RCC 7860 (cell line): ENCODE measurements at places on chromosomes 2 and 18.

DNA sequence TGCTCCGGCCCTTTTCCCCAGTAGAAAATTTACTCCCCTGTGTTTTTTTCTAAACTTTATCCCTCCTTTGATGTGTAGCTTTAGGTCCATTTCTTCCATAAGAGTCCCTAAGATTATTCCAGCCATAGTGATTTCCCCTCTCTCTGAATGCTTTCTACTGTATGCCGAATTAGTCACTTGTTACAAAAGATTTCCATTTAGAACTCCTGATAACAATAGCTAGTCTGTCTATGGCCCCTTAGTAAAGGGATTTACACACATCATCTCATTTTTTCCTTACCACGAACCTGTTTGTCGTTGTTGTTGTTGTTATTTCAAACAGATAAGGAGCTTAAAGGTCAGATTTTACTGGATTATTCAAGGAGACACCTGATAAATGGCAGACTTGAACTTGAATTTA, 256.1 kb downstream of the PAX3 start:
- DNase-seq = no peak

DNA sequence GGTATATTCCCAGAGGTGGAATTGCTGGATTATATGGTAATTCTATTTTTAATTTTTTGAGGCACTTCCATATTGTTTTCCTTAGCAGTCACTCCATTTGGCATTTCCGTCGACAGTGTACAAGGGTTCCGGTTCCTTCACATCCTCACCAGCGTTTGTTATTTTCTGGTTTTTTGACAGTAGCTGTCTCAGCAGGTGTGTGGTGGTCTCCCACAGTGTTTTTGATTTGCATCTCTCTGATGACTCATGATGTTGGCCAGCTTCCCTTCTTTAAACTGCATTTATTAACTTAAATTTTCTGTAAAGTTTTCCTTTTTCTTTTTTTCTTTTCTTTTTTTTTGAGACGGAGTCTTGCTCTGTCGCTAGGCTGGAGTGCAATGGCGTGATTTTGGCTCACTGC, 19.7 kb downstream of the SH3BP4 start:
- no peak for DNase-seq

GRCh38 chr2:67015681-67016080, 381.5 kb upstream of the ETAA1 start:
- no peak for DNase-seq

- DNase-seq = no peak
These were observed 310.2 kb upstream of the GALNT5 start for GRCh38 chr2:156947261-156947660.

DNA sequence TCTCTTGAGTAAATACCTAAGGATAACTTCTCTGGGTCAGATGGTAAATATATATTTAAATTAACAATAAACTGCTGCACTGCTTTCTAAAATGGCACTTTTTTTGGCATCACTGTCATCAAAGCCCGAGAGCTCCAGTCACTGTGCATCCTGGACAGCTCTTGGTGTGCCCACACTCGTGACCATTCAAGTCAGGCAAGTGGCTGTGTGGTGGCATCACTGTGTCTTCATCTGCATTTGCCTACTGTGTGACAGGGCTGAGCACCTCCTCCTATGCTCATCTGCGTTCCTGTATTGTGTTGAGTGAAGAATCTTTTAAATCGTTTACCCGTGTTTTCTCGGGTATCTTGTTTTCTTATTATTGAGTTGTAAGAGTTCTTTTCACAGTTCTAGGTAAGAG, 568.1 kb upstream of the SALL3 start:
- DNase-seq = no peak

DNA sequence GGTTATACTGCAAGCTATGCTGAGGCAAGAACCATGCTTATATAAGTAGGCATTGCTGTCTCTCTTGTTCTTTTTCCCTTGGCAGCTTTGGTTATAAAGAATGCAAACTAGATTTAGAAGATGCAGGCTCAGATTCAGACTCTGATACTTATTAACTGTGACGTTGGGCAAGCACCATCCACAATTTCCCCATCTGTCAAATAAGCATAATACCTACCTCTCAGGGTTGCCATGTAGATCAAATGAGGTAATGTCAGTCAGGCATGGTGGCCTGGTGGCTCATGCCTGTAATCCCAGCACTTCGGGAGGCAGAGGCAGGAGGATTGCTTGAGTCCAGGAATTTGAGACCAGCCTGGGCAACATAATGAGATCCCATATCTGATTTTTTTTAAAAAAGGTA, 21.7 kb downstream of the ITGAV start:
- DNase-seq = peak; percentile 38

GRCh38 chr2:76274676-76275075, 564.0 kb upstream of the GCFC2 start:
- no peak for DNase-seq

DNA sequence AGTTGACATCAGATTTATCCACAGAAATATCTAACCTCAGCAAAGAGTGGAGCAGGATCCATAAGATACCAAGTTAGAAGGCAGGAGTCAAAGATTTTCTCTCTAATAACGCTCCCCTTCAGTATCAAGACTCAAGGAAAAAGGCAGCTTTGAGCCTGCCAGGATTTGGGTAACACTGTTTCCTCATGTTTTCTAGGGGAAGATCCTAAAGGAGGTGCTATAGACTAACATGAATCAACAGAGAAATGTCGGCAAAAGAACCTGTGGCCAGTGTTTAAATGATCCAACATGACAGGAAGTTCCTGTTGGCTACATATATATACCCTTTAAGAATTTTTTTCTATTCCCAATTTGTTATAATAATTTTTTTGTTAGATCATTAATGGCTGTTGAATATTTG, 402.3 kb downstream of the TGIF1 start:
- DNase-seq = no peak

- DNase-seq = peak; percentile 13
These were observed 87.0 kb downstream of the EPB41L3 start for GRCh38 chr18:5456577-5457461.

- no peak for DNase-seq
These were observed 1296.7 kb downstream of the SUCLG1 start for GRCh38 chr2:83162421-83162820.

- DNase-seq = no peak
These were observed 67.7 kb downstream of the ABI2 start for GRCh38 chr2:203395858-203396257.
